ENCODE measurements at places on chromosomes 11 and 22. TPM values are rescaled to one million over a fixed set of nuclear protein-coding genes. Genes with fewer than 3 reads are reported as not detected.

Gene MOV10L1
- 0.33 TPM for total RNA-seq

Gene CABP7
- total RNA-seq = not detected

Gene SPTBN2
- 1.1 TPM for total RNA-seq

Gene SHANK2
- total RNA-seq = 1.3 TPM

Gene HBG2
- not detected for total RNA-seq

Gene MMP7
- total RNA-seq = 2.1 TPM

Gene OR4A16
- not detected for total RNA-seq

Gene FGF3
- total RNA-seq = not detected

Gene CHADL
- 1.4 TPM for total RNA-seq

Gene VSTM5
- total RNA-seq = not detected

Gene NOX4
- 5.1 TPM for total RNA-seq

Gene ALDH3B1
- 26.4 TPM for total RNA-seq

Gene OTOG
- not detected for total RNA-seq

Gene LRRC74B
- total RNA-seq = not detected

Gene FRMD8
- 22.9 TPM for total RNA-seq

Gene SRPRA
- 84.9 TPM for total RNA-seq

Gene AQP11
- total RNA-seq = 1.8 TPM

Gene C22orf42
- not detected for total RNA-seq

Gene EPS8L2
- total RNA-seq = 115 TPM

Gene MUC5AC
- total RNA-seq = not detected

Gene TP53AIP1
- total RNA-seq = 0.33 TPM

Gene CHRNA10
- total RNA-seq = 0.66 TPM

Gene OR4C11
- not detected for total RNA-seq
